ENCODE measurements at places on chromosomes 7 and 10.

DNA sequence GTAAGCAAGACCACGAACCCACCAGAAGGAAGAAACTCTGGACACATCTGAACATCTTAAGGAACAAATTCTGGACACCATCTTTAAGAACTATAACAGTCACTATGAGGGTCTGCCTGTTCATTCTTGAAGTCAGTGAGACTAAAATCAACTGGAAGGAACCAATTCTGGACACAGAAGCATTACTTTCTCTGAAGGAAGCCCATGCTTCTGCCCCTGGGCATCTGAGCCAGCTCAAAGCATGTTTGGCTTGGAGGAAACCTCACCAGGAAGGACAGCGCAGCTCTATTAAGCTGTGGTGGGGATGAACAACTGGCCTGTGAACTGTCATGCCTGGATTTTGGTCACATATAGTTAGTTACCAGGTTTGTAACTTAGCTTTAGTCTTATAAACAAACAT, 132.4 kb upstream of the GDF10 start:
- DNase-seq: no peak

GRCh38 chr7:118839515-118839914, 615.0 kb downstream of the ANKRD7 start:
- peak; percentile 56 for DNase-seq

GRCh38 chr7:22127835-22128527, 182.3 kb upstream of the CDCA7L start:
- DNase-seq: no peak

- no peak for DNase-seq
These were observed 85.0 kb upstream of the NAMPT start for GRCh38 chr7:106369816-106370215.

GRCh38 chr7:13139436-13139835, 452.0 kb downstream of the ARL4A start:
- DNase-seq: no peak

GRCh38 chr7:144437370-144438191, 34.1 kb upstream of the NOBOX start:
- no peak for DNase-seq

DNA sequence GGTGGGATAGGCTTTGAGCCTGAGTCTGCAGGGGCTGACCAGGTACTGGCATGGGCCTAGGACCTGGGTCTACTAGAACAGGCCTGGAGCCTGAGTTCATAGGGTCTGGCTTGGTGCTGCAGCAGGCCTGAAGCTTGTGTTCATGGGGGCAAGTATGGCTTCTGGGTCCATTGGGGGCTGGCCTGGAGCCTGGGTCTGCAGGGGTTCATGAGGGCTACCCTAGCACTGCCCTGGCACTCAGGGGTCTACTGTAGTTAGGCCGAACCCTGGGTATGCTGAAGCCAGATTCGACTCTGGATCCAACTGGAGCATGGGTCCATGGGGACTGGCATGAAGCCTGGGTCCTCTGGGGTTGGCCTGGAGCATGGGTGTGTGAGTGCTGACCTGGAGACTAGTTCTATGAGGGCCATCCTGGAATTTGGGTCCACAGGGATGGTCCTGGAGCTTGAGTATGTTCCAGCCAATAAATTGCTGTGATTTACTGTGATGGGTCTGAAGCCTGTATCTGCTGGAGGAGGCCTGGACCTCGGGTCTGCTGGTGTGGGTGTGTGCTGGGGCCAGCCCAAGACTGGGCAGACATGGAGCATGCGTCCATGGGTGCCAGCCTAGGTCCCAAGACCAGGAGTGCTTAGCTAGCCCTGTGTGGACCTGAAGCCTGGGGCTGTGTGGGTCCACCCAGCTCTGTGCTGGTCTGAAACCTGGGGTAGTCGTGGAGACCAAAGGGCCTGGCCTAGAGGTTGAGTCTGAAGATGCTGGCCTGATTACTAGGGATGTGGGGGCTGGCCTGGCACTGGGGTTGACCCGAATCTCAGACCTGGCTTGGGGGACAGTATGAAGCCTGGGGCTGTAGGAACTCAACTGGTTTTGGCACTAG, 235.5 kb downstream of the NXPH1 start:
- no peak for DNase-seq

GRCh38 chr7:30750683-30751650, 968 bp upstream of the INMT start:
- DNase-seq: no peak

DNA sequence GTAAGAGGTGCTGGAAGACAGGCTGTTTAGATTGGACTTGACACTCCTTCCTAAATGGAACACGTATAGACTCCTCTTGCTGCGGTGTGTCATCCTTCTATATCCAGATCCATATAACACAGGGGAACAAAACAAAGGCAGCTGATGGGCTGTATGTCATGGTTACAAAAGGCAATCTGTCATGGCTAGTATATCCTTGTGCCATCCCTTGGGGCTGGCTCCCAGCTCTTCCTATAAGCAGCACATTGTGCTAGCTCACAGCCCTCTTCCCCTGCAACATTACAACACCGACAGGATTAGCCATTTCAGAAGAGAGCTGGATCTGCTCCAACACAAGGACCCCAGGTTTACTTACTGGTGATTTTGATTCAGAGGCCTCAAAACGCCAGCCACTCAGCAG, 15.3 kb downstream of the LIPK start:
- no peak for DNase-seq

DNA sequence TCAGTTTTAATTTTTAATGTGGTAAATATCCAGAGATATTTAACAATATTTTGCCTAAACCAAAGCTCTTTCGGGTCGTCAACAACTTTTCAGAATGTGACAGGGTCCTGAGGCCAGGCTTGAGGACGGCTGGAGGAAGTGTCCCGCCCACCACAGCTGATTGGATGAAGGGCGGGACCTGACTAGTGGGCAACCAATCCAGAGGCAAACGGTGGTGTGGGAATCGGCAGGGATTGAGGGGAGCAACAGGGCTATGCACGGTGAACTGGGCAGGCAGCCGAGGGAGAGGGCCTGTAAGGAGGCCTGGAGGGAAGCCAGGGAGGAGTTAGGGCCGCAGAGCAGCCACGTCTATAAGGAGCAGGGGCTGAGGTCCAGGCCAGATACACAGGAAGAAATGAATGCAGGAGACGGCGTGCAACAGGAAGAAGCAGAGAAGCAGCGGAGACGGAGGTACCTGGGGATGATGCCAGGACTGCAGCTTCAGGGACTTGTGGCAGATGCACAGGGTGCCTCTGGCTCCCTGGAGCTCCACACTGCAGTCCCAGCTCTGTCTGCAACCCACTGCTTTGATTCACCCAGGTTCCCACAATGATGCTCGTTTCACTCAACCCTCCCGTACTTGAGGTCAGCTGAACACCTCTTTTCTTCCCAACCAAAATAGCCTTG, 46.1 kb upstream of the ZMIZ1 start:
- no peak for DNase-seq

- DNase-seq: no peak
These were observed 15.7 kb downstream of the DMBT1 start for GRCh38 chr10:122576291-122576690.

Data from NCI-H524 treated with DMSO at 0.1 percent for 48 hours (cell line).